ENCODE measurements at places on chromosomes 12 and 14. TPM values are rescaled to one million over a fixed set of nuclear protein-coding genes. Genes with fewer than 3 reads are reported as not detected.
A peak's percentile ranks its signal among the peaks of the same experiment; 100 is the strongest.

DNA sequence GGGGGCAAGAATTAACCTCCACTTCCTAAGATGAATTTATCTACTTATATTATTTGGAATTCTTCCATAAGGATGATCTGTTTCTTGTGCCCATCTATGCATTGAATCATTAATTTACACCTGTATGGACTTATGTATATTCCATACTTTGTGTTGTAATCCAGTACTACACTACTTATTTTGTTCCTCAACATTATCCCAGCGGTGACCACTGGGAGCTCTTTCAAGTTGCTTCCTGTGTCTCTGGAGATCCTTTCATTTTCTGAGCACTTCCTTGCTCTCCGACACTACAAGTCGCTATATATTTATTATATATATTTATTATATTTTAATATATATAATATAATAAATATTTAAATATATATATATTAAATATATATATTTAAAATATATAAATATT is 54.9 kb upstream of the SCN8A start:
- H3K36me3 ChIP-seq, result no peaks in the 10 kb centered on the region
- no peak overlapping the region for H3K27ac ChIP-seq
- peaks cover 52% of the 10 kb centered on the region for H3K27me3 ChIP-seq

DNA sequence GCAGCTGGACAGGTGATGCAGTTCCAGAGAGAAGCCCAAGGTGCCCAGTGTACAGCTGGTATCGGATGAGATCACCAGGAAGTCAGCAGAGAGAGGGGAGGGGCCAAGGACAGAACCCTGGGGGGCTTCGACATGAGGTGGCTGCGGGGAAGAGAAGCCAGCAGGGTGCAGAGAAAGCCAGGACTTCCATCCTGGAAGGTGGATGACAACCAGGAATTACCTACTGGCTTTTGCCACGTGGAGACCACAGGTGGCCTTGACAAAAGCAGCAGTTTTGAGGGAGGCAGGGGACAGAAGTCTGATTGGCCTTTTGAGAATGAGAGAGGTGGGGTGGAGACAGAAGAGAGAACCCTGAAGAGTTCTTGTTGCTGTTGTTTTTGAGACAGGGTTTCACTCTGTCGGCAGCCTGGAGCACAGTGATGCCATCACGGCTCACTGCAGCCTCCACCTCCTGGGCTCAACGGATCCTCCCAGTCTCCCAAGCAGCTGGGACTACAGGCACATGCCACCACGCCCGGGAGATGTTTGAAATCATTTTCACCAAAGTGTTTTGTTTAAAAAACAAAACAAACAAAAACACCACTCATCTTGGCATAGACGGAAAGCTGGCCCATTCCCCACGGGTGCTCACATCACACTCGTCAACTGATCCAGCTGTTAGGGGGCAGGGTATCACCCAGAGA is 35.2 kb downstream of the CDC42BPB start:
- no peak for DNase-seq
- peak overlapping the region; percentile 16 for H3K27ac ChIP-seq
- H3K36me3 ChIP-seq, result no peaks in the 10 kb centered on the region
- H3K4me1 ChIP-seq, result peaks cover 4% of the 10 kb centered on the region

DNA sequence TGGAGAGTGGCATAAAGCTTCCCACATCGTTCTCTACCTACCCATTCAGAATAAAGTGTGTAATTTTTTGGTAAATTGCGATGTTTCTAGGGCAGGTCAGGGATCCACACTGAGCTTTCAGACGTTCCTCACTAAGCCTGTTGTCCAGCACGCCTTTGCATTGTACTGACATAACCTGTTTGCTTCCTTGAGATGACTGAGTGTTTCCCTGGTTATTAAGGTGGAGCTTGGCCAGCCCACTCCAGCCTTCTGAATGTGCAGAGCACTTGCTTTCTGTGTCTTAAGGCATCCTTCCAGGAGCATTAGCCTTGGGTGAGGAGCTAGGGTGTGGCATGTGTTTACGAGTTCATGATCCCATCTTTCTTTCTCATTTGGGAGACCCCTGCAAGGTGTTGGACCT is 96.4 kb downstream of the TMEM260 start:
- H3K4me1 ChIP-seq, result no peaks in the 10 kb centered on the region
- H3K4me3 ChIP-seq, result no peak overlapping the region
- H3K36me3 ChIP-seq, result no peaks in the 10 kb centered on the region
- H3K27ac ChIP-seq, result no peak overlapping the region

Gene TAS2R9
- polyA plus RNA-seq, result not detected

GRCh38 chr12:120928864-120929652 is 24.9 kb upstream of the SPPL3 start:
- no peak overlapping the region for H3K27ac ChIP-seq
- H3K4me1 ChIP-seq, result no peaks in the 10 kb centered on the region

GRCh38 chr14:61355892-61356325 is 34.5 kb downstream of the PRKCH start:
- peak overlapping the region; percentile 29 for H3K27ac ChIP-seq
- no peak overlapping the region for H3K4me3 ChIP-seq
